ENCODE measurements at places on chromosomes 2 and 18. TPM values are rescaled to one million over a fixed set of nuclear protein-coding genes. Genes with fewer than 3 reads are reported as not detected.
A peak's percentile ranks its signal among the peaks of the same experiment; 100 is the strongest.

- no peak for DNase-seq
- peaks cover 4% of the 10 kb centered on the region for H3K36me3 ChIP-seq
- no peak overlapping the region for H3K27ac ChIP-seq
- H3K27me3 ChIP-seq = no peaks in the 10 kb centered on the region
Observed at GRCh38 chr2:260507-261161, 3.2 kb downstream of the SH3YL1 start.

DNA sequence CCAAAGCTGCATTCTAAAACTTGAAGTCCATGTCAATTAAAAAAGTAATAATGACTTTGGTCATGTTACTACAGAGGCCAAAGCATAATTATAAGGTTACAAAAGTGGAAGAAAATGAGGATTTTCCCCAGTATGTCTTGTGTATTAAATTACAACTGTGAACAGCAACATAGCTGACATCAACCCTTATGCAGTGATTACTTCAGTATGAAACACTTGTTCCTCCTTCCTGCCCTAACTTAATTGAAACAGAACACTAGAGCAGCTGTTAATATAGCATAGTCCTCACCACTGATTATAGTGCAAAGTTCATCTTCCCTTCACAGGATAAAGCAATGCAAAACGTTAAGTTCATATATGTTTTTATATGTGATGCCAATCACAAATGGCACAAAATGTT is 29.9 kb downstream of the EPB41L3 start:
- H3K4me3 ChIP-seq = no peak overlapping the region
- no peaks in the 10 kb centered on the region for H3K4me1 ChIP-seq
- no peak for DNase-seq
- no peaks in the 10 kb centered on the region for H3K36me3 ChIP-seq
- H3K27me3 ChIP-seq = no peaks in the 10 kb centered on the region

DNA sequence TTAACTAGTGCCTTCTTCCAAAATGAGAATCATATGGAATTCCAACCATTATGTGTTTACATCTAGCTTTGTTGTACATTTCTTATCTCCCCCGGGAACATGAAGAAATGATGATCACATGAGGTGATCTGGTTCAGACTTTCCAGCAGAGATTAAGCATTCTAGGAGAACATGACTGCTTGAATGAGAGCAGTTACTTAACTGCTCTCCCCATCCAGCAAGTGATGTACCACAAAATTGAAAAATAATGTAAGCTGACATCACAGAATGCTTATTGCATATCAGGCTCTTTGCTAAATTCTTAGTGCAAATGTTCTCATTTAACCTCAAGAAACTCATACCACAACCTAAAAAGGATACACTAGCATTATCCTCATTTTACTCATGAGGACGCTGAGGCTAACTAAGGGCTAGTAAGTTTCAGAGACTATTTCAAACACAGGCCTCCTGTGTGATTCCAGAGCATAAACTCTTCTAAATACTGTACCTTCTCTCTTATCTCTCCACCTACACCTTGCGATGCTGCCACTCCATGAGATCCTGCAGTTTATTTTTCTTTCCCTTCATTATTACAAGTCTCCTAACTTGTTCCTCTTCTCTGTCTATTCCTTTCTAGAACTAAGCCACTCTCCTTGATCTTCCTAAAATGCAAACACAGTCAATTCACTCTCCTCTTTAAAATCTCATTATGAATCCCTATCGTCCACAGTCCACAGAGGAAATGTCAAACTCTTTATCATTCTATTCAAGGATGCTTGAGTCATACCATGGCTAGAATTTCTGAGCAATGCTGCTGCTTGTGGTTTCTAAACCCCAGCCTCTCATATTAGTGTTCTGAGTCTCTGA is 1224.8 kb upstream of the ZEB2 start:
- DNase-seq = no peak
- no peak overlapping the region for H3K27ac ChIP-seq
- no peaks in the 10 kb centered on the region for H3K27me3 ChIP-seq
- H3K36me3 ChIP-seq = no peaks in the 10 kb centered on the region
- no peak overlapping the region for H3K4me3 ChIP-seq

DNA sequence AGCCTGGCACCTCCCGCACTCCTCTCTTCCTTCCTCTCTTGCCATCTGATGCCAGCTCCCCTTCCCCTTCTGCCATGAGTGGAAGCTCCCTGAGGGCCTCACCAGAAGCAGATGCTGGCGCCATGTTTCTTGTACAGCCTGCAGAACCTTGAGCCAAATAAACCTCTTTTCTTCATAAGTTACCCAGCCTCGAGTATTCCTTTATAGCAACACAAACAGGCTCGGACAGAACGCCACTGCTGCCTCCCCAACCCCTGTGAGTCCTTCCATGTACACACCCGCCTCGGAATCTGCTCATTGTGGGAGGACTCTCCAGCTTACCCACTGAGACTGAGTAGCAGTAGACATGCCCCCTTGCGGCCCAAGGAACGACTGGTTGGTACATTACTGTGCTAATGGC is 8.3 kb upstream of the RPS7 start:
- H3K27ac ChIP-seq = no peak overlapping the region
- H3K4me1 ChIP-seq = no peaks in the 10 kb centered on the region
- no peaks in the 10 kb centered on the region for H3K27me3 ChIP-seq
- no peak overlapping the region for H3K4me3 ChIP-seq
- H3K36me3 ChIP-seq = no peaks in the 10 kb centered on the region
- no peak for DNase-seq

GRCh38 chr2:57434441-57434840 is 612.2 kb upstream of the VRK2 start:
- H3K27ac ChIP-seq = no peak overlapping the region
- H3K4me3 ChIP-seq = no peak overlapping the region
- no peaks in the 10 kb centered on the region for H3K36me3 ChIP-seq
- H3K27me3 ChIP-seq = no peaks in the 10 kb centered on the region

DNA sequence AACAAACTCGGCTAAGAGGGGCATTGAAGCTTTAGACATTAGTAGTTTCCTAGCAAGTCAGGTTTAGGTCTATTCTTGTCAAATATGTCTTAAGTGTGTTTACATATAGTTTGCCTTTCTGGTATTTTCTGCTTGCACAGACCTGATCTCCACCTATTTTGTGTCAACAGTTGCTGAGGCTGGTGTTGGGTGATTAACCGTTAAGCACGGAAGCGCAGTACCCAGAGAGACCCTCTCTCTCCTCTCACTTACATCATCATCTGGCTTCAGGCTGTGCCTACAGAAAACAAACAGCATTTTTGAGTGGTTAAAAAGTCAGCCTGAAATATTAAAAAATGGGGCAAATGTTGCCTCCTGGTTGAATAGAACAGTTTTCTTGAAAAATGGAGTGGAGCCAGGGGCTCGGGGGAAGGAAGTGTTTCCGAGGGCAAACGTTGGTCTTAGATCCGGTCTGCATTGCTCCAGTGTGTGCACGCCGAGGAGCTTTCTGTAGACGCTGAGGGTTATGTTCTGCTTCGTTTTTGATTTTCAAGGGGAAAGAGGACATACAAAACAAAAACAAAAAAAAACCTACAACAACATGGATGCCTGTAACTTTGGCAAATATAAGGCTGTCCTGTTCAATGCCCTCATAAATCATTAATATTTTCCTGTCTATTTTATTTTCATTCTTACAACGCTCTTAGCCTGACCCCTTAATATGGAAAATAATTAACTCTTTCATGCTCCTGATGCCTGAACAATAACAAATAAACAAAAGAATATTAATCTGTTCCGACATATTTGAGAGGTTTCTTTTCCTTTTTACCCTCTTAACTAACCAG is 120.8 kb downstream of the MEIS1 start:
- no peaks in the 10 kb centered on the region for H3K36me3 ChIP-seq
- peak overlapping the region; percentile 13 for H3K27ac ChIP-seq
- no peaks in the 10 kb centered on the region for H3K27me3 ChIP-seq
- peak overlapping the region; percentile 36 for H3K4me3 ChIP-seq
- DNase-seq = no peak

CCDC85A gene
- polyA plus RNA-seq = 2.8 TPM

ACTR1B gene
- 87.5 TPM for polyA plus RNA-seq

Data from heart right ventricle (tissue), 16 donors.